ENCODE measurements at places on chromosomes 13 and 19.

DNA sequence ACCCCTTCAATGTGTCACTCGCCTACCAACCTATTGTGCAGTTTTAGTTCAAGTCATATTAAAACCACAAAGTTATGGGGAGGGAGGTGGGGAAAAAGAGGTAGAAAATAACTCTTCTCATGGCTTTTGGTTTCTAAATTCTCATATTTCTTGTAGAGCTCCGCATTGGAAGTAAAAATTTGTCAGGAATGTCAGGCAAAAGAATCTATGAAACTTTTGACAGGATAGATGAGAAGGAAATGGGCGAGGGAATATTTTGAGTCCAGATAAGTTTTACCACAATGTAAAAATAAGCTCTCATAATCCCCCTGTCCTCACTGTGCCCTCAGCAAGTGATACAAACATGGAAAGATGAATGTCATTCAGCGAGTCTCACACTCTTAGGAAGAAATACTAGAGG lies 270.4 kb downstream of the DLEU7 start:
- no peak for DNase-seq

DNA sequence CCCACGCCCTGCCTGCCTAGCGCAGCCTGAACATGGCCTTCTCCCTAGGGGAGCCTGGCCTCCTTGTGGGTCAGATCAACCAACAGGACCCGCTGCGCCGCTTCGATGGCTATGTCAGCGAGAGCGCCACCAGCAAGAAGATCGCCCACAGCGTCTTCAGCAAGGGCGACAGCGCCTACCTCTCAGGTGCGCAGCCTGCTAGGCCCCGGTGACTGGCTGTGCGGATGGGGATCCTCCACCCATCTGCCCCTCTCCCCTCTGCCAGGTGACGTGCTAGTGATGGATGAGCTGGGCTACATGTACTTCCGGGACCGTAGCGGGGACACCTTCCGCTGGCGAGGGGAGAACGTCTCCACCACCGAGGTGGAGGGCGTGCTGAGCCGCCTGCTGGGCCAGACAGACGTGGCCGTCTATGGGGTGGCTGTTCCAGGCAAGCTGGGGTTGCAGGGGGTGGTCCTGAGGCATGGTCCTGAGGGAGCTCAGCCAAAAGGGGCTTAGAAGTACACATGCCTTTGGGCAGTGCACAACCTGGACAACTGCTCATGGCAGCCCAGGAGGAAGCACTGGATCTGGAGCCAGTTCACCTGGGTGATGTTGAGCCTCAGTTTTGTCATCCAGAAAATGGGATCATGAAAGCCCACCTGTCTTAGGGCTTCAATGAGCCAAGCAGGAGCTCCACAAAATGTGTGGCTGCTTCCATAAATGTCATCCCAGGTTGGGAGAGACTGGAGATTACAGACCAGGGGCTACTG lies 10.8 kb upstream of the PGLS start:
- DNase-seq, result no peak

DNA sequence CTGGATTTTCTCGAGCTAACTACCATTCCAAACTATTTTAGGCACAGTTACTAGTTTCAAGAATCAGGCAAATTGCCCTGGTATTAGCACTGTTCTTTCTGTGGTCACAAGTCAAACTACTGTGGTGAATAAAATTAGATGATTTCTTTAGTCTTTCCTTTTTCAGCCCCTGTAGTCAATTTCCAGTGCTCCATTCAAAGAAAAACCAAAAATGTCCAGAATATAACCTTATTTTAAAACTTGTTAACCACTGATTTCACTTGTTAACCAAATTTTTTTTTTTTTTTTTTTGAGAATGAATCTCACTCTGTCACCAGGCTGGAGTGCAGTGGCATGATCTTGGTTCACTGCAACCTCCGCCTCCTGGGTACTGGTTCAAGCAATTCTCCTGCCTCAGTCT lies 50.6 kb upstream of the USPL1 start:
- no peak for DNase-seq

DNA sequence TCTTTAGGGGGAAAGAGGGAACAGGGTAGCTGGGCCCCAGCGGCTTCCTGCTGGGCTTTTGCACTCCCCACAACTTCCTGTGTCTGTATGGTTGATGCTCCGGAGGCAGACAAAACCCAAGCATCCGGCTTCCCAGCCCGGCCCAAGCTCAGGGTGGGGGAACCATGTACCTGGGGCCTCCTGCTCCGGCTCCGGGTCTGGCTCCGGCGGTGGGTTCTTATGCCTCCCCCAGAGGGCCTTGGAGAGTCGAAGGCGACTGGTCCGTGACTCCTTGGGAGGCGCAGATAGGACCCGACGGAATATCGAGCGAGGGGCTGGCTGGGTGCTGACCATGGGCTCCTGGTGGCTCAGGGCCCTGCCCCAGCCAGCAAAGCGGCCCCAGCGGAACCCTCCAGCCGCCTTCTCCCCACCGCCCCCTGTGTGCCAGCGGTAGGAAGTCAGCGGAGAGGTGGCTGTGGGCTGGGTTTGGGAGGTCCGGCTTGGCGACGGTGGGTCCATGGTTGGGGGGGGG lies 428 bp downstream of the RASAL3 start:
- no peak for DNase-seq

DNA sequence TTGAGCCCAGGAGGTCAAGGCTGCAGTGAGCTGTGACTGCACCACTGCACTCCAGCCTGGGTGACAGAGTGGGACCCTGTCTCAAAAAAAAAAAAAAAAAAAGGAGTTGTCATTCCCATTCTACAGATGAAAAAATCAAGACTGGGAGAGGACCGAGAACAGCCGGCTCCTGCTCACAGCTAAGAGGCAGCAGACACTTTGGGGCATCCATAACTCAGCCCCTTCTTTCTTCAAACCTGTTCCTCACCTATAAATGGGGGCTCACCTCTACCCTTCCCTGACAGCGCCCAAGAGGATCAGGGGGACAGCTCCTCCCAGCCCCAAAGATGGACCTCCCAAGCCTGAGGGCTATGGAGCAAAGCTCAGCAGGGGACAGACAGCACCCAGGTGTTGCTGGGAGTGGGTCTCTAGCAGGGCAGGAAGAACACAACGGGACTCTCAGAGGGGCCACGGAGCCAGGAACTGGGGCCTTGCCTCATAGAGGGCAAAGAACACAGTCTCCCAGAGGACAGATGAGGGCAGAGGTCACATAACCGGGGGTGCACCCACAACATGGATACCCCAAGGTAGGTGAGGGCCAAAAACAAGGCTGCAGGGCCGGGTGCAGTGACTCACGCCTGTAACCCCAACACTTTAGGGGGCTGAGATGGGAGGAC lies 3.4 kb upstream of the KLF16 start:
- DNase-seq, result no peak

DNA sequence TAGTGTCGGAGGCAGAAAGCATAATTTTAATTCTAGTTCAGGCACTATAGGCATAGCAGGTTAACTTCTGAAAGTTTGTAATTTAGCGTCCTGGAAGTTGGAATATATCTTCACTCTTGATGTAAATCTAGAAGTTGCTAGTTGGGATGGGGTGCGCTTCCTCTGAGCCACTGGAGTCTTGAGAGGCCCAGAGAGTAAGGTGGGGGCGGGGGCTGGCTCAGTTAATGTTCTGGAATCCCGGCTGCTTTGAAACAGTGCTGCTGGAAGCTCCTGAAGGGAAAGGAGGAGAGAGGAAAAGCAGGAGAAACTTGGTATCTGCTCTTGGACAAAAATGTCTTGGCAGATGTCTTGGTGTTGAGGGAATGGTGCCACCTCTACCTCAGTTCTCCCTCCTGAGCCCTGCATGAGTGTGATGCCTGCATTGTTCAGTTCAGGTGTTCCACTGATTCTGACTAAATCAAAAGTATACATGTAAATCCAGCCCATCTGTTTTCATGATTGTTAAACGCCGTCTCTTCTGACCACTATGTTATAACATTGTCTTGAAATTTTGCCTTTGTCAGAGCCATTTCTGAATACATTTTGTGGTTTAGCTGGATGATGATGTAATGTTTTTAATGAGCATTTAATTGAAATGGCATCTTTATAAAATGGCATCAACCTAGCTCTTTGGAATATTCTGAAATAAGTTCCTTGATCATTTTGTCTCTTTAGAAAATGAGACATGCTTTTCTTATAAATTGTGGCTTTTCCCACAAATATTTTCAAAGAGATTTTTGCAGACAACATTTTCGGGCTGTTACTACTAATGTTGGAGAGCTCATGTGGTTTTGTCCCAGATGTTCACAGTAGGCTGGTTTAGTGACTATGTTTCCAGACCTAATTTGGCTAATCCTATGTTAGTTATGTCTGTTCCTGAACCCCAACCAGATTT lies 202.7 kb downstream of the SHISA2 start:
- DNase-seq, result no peak

GRCh38 chr19:3977242-3978143 lies 6.6 kb upstream of the DAPK3 start:
- DNase-seq, result no peak

- DNase-seq, result no peak
These were observed 12.6 kb downstream of the LRRC4B start for GRCh38 chr19:50555450-50556281.

DNA sequence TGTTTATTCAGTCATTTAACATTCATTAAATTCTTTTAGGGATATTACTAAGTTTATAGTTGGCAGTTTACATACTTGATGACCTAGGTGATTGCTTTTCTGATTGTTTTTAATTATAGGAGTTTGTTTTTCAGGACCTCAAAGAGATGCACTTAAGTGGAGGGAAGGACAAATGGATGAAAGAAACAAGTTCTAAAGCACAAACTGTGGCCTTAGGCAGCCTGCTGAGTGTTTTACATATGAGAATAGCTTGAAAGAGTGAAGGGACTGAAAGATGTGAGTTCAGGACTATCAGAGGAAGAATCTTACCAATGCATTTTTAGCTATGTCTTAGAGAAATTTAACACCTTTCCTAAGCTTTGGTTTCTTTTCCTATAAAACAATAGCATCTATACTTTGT lies 402.6 kb downstream of the KLF12 start:
- DNase-seq, result no peak

Measured in hypothalamus (tissue), 51 donors.